AG04449 (cell line): ENCODE measurements at places on chromosomes 1 and 21.

DNA sequence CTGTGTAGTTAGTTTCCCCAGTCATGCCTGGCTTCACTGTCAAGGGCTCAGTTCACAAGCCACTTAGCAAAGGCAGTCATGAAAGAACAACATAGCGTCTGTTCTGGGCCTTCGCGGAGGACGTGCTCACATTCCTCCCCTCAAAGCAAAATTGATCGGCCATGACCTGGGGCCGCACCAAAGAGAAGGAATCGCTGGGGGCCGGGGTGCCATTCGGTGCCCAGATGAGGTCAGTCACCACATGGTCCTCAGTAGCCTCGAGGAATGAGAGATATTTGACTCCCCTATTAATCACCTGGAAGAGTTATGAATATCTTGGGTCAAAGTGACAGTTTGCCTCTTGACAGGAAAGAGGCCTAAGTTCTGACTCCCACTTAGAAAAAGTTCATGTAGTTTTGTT is 251.1 kb upstream of the JUN start:
- DNase-seq: no peak

GRCh38 chr1:1281533-1282321 is 1.5 kb downstream of the SCNN1D start:
- no peak for DNase-seq

DNA sequence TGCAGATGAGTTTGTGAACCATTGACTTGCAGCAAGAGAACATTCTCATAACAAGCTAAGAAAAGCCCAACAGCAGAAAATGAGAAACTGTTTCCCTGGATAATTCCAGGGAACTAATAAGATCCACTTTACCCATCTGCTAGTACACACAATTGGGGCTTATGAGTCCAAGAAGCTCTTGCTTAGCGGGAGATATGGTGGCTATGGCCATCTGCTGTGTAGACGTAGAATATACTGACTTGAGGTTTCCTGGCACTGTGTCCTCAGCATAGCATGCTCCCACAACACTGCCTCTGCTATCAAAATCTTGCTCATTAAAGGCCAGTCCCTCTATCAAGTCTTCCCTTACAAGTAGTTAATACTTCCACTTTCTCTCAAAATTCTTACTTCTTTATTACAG is 6.8 kb upstream of the RXRG start:
- DNase-seq: no peak

GRCh38 chr1:150528196-150528595 is 12.6 kb downstream of the FALEC start:
- no peak for DNase-seq

DNA sequence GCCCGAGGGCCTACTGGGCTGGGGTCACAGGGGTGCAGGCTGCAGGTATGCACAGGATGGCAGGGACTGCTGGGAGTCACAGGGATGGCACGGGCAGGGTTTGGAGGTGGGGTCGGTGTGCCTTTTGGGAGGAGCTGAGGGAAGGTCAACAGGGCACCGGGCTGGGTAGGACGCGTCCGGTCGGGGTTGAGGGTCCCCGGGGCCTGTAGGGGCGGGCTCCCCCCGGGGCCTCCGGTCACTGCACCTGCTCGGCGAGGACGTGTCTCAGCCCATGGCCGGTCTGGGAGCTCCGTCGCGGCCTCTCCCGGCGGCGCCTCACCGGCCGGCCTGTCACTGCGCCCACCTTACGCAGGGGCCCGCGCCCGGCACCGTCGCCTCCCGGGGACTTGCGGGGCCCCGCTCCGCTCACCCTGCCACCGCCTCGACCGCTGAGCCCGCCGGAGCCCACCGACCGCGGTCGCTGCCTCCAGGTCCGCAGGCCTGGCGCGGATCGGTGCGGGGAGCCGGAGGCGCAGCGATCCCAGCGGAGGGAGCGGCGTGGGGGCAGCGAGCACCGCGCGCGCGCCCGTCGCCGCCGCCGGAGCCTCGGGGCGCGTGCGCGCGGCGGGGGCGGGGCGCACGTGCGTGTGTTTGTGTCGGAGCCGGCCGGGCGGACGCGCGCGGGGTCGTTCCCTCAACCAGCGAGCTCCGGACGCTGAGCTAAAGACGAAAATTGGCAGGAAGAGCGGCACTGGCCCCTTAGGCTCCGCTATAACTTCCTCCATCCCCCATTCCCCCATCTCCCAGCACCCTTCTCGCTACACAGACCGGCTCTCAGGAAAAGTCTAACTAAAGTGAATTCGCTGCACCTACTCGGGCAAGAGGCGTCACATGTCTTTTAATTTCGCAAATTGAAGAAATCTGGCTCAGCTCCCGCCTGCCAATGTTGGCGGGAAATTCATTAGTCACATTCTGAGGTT is at the start of gene AMIGO1:
Gene AMIGO1, minus strand, starts transcription at position 552 of the 959 bp plus-strand sequence. CDS start 815 bp downstream, outside the sequence.
- no peak for DNase-seq

DNA sequence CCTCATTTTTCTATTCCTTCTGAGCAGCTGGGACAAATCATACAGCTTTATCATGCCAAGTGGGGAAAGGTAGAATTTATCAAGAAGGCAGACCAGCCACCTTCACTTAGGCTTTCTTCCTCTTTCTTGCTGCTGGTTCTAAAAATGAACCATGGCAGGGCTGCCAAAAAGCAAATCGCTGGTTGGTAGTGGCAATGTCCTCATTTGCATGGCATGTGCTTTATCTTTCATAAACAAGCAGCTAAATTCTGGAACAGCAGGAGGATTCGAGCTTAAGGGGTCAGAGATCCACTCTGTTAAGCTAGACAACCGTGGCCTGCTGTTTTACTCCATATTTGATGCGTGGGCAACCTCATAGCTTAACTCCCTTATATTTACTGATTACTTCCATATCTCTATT is 91.3 kb downstream of the RPE65 start:
- DNase-seq: no peak

- DNase-seq: no peak
Observed at GRCh38 chr1:29695036-29695435, 458.7 kb downstream of the PTPRU start.

- no peak for DNase-seq
Observed at GRCh38 chr1:5979536-5980313, 12.5 kb downstream of the NPHP4 start.

DNA sequence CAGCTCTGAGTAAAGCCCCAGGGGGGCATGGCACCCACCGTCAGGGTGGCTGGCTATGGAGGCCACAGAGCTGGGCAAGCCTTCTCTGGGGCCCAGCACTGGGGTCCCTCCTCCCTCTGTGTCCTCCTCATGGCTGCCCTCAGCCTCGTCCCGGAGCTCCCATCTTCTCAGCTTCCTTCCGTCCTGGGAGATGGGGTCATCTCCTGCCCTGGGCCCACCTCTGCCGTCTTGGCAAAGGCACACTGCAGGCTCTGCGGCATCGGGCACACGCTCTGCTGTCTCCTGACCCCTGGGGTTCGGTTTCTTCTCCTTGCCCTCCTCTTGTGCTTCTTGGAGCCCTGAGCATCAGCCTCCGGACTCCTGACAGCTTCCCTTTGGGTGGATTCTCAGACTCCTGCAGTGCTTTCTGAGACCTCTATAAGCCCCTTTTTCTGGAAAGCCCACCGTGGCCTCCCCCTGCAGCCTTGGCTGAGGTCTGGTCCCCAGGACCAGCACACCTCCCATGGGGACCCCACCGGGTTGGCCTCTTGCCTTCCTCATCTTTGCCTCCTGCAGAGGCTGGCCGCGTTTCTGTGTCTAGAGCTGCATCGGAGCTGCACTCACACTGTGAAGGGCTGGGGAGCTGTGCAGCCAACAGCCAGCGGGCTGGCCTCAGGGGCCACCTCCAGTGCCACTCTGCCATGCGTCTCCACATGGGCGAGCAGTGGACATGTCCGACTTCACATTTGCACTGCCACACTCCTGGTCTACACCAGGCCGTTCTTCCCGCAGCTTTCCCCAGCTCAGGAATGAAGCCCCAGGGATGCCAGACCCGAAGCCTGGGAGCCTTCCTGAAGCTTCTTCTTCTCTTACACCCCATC is 11.6 kb downstream of the UMODL1 start:
- no peak for DNase-seq
